CD4-positive, alpha-beta T cell treated with Interleukin-10 for 1 hour (primary cell): ENCODE measurements at places on chromosomes 5 and 9.

- DNase-seq: no peak
Observed at GRCh38 chr5:64883912-64884311, 115.2 kb downstream of the CWC27 start.

DNA sequence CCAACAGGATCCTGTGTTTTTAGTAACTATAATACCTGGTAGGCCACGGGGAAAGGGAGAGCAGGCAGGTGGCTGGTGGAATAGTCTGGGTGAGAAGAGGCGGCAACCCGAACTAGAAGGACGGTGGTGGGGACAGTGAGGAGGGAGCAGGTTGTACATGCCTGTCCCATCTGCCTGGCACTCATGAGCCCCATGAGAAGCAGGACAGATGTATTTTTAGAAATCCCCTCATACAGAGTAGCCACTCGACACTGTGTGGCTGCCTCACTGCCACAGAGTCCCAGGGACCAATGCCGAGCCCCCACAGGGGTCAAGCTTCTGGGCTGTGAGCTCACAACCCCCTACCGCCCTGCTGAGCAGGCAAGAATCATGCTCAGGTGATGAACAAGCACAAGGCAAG lies 136.6 kb downstream of the SEC61B start:
- no peak for DNase-seq

- peak; percentile 23 for DNase-seq
Observed at GRCh38 chr9:111691672-111692329, 30.4 kb downstream of the GNG10 start.

DNA sequence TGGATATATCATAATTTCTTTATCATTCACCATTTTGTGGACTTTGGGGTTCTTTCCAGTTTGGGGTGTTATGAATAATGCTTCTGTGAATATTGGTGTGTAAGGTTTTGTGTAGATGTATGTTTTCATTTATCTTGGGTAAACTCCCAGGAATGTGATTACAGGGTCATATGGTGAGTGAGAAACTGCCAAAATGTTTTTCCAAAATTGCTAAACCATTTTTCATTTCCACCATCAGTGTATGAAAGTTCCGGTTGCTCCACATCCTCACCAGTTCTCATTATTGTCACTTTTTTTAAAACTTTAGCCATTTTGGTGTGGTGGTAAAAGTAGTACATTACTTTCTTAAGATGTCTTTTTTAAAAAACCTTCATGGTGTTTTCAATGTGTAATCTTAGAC lies 152.9 kb downstream of the NIPBL start:
- no peak for DNase-seq

- DNase-seq: no peak
Observed at GRCh38 chr5:107812570-107813141, 141.9 kb upstream of the EFNA5 start.

DNA sequence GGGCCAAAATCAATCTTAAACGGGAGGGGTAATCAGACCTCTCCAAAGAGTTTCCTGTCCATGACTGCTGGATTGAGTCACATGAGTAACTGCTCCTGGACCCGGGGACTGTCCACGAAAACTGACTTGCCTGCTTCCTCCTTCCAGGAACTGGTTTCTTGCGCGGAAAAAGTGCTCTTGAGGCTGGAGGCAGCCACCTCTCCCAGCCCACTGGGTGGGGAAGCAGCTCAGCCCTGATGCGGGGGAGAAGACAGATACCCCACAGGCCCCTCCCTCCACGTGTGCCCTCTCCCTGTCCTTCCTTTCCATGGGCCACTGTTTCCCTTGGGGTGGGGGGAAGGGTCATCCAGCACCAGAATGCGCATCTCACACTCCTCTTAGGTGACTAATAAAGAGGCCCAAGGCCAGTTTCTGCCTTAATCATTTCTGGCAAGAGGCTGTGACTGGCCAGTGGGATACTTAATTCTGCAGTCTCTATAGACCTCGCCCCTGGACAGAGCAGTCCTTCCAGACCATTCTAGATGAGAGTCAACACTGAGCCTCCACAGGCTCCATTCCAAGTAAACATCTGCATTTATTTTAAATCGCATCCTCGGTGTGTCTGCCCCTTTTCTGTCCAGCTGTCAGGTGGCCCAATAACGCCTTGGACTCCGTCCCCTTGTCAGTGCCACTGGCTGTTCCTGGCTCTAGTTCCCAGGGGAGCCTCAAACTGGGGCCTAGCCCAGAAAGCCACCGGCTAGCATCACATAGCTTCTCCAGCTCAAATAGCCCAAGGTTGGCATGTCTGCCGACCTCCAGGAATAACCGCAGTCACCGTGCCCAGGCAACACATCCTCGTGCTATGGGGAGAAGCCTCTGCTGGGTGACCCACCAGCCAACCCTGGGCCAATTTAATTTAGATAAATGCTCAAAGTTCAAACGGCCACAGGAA lies 12.0 kb downstream of the REXO4 start:
- no peak for DNase-seq

DNA sequence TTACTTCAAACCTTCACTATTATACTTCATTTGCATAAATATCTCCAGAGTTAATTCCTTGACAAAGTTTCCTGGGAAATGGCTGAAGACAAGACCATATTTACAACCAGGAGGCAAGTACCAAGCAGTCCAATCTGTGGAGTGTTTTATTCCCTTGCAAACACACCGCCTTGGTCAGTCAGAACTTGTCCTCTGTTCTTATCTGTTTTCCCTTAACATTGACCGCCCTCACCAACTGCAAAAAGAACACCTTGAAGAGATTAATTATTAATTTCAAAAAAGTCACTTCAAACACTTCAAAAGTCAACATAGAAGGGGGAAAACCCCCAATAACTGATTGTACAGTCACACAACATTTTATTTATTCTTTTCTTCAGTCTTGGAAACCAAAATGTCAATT lies 269.0 kb upstream of the RGMB start:
- no peak for DNase-seq

DNA sequence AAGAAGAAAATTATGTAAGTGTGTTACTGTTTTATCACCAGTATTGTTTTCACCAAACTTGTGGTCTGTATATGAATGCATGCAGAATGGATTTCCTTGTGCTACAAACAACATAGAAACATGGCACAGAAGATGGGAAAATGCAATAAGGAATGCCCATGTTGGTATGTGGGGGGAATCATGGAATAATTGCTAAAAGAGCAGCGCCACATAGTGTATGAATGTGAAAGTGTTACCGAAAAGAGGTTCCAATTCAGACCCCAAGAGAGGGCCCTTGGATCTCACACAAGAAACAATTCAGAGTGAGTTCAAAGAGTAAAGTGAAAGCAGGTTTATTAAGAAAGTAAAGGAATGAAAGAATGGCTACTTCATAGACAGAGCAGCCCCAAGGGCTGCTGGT lies 26.4 kb upstream of the TYRP1 start:
- DNase-seq: no peak

- DNase-seq: no peak
Observed at GRCh38 chr9:78585909-78586308, 289.0 kb downstream of the PSAT1 start.

DNA sequence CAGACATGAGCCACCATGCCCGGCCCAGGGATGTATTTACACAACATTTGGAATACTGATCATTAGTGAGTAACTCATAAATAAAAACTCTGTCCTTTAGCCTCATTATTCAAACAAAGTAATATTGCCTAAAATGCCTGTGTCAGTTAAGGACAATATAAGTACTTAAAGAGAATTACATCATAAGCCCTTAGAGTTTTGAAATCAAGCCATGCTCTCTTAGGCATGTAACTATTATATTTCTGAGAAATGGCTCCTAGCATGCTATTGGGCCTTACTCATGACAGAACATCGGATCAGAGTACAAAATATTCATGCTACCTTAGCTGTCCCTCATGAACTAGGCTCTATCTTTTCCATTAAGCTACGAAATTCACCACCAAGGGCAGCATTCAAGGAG lies 309.3 kb downstream of the CHSY3 start:
- no peak for DNase-seq

DNA sequence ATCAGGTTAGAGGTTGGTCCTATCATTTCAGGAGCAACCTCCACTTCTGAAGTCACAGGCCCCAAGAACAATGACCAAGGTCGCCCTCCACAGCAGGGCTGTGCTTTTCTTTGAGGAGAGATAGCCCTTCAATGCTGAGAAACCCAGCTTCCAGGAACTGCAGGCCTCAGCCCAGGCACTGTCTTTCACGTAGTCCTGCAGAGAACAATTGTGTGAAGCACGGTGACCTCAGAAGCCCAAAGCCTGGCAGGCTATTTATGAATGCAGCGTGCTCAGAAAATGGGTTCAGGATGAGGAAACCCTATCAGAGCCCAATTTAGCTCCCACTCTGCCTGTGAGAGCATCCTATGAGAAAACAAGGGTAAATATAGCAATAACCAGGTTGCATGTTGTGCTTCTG lies 388.3 kb downstream of the PLK2 start:
- no peak for DNase-seq

GRCh38 chr5:79020861-79021561 lies 35.9 kb upstream of the ARSB start:
- peak; percentile 35 for DNase-seq

- DNase-seq: no peak
Observed at GRCh38 chr9:132124800-132125199, 37.1 kb upstream of the NTNG2 start.

- no peak for DNase-seq
Observed at GRCh38 chr9:2234371-2234893, 219.3 kb downstream of the SMARCA2 start.

GRCh38 chr5:78677777-78678668 lies 29.5 kb upstream of the LHFPL2 start:
- DNase-seq: no peak

DNA sequence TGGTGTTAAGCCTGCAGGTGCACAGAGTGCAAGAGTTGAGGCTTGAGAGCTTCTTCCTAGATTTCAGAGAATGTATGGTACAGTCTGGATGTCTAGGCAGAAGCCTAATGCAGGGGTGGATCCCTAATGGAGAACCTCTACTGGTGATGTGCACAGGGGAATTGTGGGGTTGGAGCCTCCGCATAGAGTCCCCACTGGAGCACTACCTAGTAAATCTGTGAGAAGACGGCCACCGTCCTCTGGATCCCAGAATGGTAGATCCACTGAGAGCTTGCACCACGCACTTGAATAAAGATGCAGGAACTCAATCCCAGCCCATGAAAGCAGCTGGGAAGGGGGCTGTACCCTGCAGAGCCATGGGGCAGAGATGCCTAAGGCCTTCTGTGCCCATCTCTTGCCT lies 699.4 kb upstream of the FAM174A start:
- DNase-seq: no peak

GRCh38 chr5:112025757-112026156 lies 268.8 kb upstream of the NREP start:
- DNase-seq: no peak

DNA sequence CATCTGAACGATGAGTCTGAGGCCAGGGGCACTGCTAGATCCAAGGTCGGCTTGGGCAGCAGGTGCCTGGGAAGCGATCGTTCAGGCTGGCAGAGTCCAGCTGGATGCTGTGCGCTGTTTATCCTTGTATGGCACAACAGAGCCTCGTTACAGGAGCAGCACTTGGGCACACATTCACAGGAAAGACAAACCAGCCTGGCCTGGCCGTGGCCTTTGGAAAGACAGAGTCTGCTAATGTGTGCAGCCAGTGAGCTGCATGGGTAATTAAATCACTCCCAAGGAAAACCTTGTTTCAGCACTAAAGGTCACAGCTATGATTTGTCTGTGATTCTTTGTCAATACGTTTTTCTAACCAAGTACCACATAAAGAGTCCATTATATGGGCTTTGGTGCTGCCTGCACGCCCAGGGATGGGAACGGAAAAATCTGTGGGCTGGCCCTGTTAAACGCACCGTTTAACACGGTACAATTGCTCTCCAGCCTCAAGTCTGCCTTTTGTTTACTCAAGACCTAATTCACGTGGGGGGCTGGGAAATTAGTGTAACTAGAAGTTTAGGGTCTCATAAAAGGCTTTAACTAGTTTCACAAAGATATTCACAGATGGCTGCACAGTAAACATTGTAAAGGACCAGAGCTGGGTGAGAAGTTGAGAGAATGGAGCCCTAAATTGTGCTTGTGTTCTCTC lies 509.3 kb downstream of the KDM4C start:
- no peak for DNase-seq

- DNase-seq: no peak
Observed at GRCh38 chr5:150101023-150101422, 14.7 kb upstream of the CSF1R start.

GRCh38 chr9:85541876-85542275 lies 199.9 kb downstream of the AGTPBP1 start:
- no peak for DNase-seq

GRCh38 chr5:1294206-1294834 lies 548 bp downstream of the TERT start:
- DNase-seq: no peak

GRCh38 chr9:21800931-21801682 lies 1.3 kb upstream of the MTAP start:
- DNase-seq: no peak

GRCh38 chr5:11152368-11152767 lies 391.3 kb upstream of the DAP start:
- no peak for DNase-seq

GRCh38 chr5:77947041-77947428 lies 170.9 kb upstream of the TBCA start:
- no peak for DNase-seq

- no peak for DNase-seq
Observed at GRCh38 chr5:124180875-124181461, 565.5 kb downstream of the ZNF608 start.

- DNase-seq: no peak
Observed at GRCh38 chr5:108649106-108649505, 98.6 kb upstream of the FER start.

DNA sequence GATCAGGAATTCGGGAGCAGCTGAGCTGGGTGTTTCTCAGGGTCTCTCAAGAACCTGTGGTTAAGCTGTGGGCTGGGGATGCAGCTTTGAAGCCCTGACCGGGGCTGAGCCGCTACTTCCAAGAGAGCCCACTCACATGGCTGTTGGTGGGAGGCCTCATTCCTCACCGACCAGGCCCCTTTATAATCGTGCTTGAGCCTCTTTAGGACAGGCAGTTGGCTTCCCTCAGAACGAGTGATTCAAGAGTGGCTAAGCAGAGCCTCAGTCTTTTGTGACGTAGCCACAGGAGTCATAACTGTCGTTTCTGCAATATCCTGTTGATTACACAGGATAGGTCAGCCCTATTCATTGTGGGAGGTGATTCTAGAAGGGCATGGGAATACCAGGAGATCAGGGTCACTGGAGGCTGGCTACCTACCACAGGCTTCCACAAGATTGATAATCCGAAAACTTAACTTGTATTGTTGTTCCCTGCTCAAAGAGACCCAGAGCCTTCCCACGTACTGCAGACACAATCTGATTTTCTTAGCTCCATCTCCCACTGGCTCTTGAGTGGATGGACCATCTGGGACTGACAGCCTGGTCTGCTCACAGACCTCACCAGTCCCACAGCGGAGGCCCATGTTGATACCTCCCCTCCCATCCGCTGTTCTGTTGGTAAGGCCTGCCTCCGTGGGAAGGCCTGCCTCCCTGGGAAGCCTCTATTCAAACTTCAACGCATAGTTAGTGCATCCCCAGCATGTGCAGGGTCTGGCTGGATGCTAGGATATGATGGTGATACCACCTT lies 3.0 kb upstream of the ERGIC1 start:
- DNase-seq: no peak

- DNase-seq: no peak
Observed at GRCh38 chr9:74083681-74084433, 413.3 kb upstream of the RORB start.

- DNase-seq: no peak
Observed at GRCh38 chr9:109937861-109938453, 158.0 kb downstream of the PALM2AKAP2 start.

- DNase-seq: no peak
Observed at GRCh38 chr5:37412515-37412914, 33.4 kb downstream of the WDR70 start.
